ENCODE measurements at places on chromosomes 4 and X. TPM values are rescaled to one million over a fixed set of nuclear protein-coding genes. Genes with fewer than 3 reads are reported as not detected.
A peak's percentile ranks its signal among the peaks of the same experiment; 100 is the strongest.

The LAMP2 gene
- 44.3 TPM for total RNA-seq

The ATP2B3 gene
- total RNA-seq: not detected

- DNase-seq: no peak
- H3K27ac ChIP-seq: no peak overlapping the region
- H3K27me3 ChIP-seq: no peaks in the 10 kb centered on the region
- no peaks in the 10 kb centered on the region for H3K4me1 ChIP-seq
Measured at GRCh38 chr4:2343476-2343875, 75.0 kb downstream of the ZFYVE28 start.

GRCh38 chr4:153927451-153927850, 138.6 kb upstream of the SFRP2 start:
- H3K27me3 ChIP-seq: peaks cover 9% of the 10 kb centered on the region
- no peaks in the 10 kb centered on the region for H3K36me3 ChIP-seq
- DNase-seq: no peak
- H3K27ac ChIP-seq: no peak overlapping the region
- H3K4me1 ChIP-seq: no peaks in the 10 kb centered on the region

The SLC10A4 gene
- total RNA-seq: not detected

GRCh38 chr4:138949866-138950265, 65.7 kb upstream of the NOCT start:
- no peak overlapping the region for H3K4me3 ChIP-seq
- H3K27ac ChIP-seq: no peak overlapping the region
- no peaks in the 10 kb centered on the region for H3K36me3 ChIP-seq
- no peaks in the 10 kb centered on the region for H3K27me3 ChIP-seq
- no peak for DNase-seq

GRCh38 chr4:145520172-145520571, 38.5 kb downstream of the SMAD1 start:
- H3K27ac ChIP-seq: no peak overlapping the region
- H3K4me1 ChIP-seq: no peaks in the 10 kb centered on the region
- no peaks in the 10 kb centered on the region for H3K36me3 ChIP-seq
- H3K27me3 ChIP-seq: no peaks in the 10 kb centered on the region
- H3K4me3 ChIP-seq: no peak overlapping the region
- DNase-seq: no peak

DNA sequence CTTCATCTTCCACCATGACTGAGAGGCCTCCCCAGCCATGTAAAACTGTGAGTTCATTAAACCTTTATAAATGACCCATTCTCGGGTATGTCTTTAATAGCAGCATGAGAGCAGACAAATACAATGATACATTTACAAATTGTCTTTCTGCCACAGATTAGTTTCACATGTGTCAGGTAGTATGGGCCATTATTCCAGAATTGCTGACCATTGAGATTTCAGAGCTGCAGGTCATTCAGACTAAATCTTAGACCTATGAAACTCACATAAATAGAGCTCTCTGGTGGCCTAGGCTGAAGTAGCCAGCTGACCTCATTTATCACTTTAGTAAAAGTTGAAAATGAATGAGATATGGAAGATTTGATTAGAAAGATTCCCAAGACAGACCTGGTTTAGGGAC, 105.8 kb downstream of the FIP1L1 start:
- no peaks in the 10 kb centered on the region for H3K36me3 ChIP-seq
- H3K4me1 ChIP-seq: no peaks in the 10 kb centered on the region
- no peak overlapping the region for H3K4me3 ChIP-seq
- H3K27ac ChIP-seq: no peak overlapping the region

GRCh38 chr4:4541040-4541631, 712 bp downstream of the STX18 start:
- peak; percentile 80 for DNase-seq
- H3K36me3 ChIP-seq: peaks cover 2% of the 10 kb centered on the region
- peak overlapping the region; percentile 93 for H3K4me3 ChIP-seq
- H3K4me1 ChIP-seq: peaks cover 35% of the 10 kb centered on the region
- peak overlapping the region; percentile 93 for H3K27ac ChIP-seq

GRCh38 chr4:79874197-79874596, 198.8 kb downstream of the ANTXR2 start:
- H3K27me3 ChIP-seq: peaks cover 4% of the 10 kb centered on the region
- no peak for DNase-seq
- H3K36me3 ChIP-seq: no peaks in the 10 kb centered on the region
- H3K4me3 ChIP-seq: no peak overlapping the region
- H3K4me1 ChIP-seq: no peaks in the 10 kb centered on the region

The TRMT44 gene
- total RNA-seq: 35.7 TPM

DNA sequence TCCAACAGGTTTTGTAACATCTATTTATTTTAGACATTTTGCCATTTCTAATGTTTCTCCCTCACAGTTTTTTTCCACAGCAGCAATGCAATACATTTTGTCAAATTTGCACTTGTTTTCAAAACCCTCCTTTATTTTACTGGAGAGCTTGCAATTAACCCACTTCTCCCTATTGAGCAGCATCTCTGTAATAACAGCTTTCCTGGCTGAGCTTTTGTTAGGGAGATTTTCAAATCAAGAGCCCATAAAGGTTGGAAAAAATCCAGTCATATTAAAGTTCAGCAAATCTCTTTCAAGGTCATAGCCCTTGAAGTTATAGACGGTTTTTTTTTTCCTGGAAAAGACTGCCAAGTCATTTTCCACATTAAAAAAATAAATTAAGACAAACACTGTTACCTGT, 450.6 kb upstream of the TENM3 start:
- H3K36me3 ChIP-seq: no peaks in the 10 kb centered on the region
- H3K27ac ChIP-seq: no peak overlapping the region
- no peak overlapping the region for H3K4me3 ChIP-seq
- no peaks in the 10 kb centered on the region for H3K27me3 ChIP-seq

DNA sequence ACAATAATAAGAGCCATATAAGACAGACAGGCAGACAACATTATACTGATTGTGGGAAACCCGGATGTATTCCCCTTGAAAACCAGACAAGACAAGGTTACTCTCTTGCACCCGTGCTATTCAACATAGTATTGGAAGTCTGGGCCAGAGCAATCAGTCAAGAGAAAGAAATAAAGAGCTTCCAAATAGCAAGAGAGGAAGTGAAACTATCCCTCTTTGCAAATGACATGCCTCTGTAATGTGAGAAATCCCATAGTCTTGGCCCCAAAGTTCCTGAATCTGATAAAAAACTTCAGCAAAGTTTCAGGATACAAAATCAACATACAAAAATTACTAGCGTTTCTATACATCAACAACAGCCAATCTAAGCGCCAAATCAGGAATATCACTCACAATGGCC, 102.1 kb downstream of the DCAF12L2 start:
- H3K4me3 ChIP-seq: no peak overlapping the region
- no peaks in the 10 kb centered on the region for H3K36me3 ChIP-seq
- no peak for DNase-seq
- H3K27ac ChIP-seq: no peak overlapping the region
- no peaks in the 10 kb centered on the region for H3K27me3 ChIP-seq
- H3K4me1 ChIP-seq: no peaks in the 10 kb centered on the region

- H3K4me1 ChIP-seq: peaks cover 18% of the 10 kb centered on the region
- peak within 1 kb of the TSS; percentile 94 for H3K4me3 ChIP-seq
- H3K27ac ChIP-seq: peak within 1 kb of the TSS; percentile 91
- peaks cover 5% of the 10 kb centered on the region for H3K36me3 ChIP-seq
- peaks cover 72% of the 10 kb centered on the region for H3K27me3 ChIP-seq
Measured at GRCh38 chr4:127782275-127783025, at the start of gene HSPA4L. Gene HSPA4L, plus strand, starts transcription at chr4:127782322. Its CDS starts 229 bp downstream, at chr4:127782551.

- peaks cover 10% of the 10 kb centered on the region for H3K4me1 ChIP-seq
- H3K27me3 ChIP-seq: peaks cover 52% of the 10 kb centered on the region
- H3K27ac ChIP-seq: no peak within 1 kb of the TSS
- no peak for DNase-seq
Measured at GRCh38 chr4:82561786-82562563, at the start of gene TMEM150C. Gene TMEM150C, minus strand, starts transcription at chr4:82561988. Its CDS starts 57,331 bp downstream, at chr4:82504657.

DNA sequence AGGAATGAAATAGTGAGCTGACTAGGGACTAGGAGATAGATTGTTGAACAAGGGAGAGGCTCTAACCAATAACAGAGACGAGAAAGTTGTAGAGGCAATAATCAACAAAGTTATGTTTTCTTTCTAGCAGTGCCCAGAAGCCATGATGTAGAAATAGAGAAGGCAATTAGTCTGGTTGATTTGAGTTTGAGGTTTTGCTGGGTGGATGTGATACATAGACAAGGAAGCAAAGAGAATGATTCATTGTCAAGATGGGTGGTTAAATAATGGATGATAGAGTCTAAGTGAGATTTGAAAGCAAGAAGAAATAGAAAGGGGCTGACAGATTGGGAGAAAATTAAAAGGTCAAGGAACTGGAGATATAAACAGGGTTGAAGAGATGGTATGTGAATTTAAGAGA, 11.2 kb downstream of the RBM41 start:
- H3K27me3 ChIP-seq: no peaks in the 10 kb centered on the region
- H3K4me1 ChIP-seq: peaks cover 11% of the 10 kb centered on the region
- no peak overlapping the region for H3K4me3 ChIP-seq
- DNase-seq: no peak

The ACOT9 gene
- 53.3 TPM for total RNA-seq

DNA sequence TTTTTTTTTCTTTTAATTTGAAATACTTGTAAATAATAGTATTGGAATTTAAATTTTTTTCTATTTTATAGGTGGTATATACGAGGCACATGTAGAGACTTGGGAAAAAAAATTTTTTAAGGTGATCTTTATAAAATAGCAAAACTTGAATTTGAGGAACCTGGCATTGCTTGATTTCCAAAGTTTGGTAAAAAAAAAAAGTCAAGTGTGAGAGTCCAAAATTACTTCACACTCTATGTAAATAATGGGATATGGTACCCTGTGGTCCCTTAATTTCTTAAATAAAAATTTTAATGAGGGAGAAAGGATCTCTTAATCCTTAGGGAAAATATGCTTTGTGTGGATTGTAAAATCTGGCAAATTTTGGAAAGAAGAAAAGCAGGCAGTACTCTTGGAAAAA, 19.0 kb downstream of the SPRY1 start:
- H3K4me3 ChIP-seq: no peak overlapping the region
- H3K27ac ChIP-seq: peak overlapping the region; percentile 99
- no peaks in the 10 kb centered on the region for H3K27me3 ChIP-seq

The DUSP21 gene
- total RNA-seq: not detected

The SLC49A3 gene
- total RNA-seq: 0.72 TPM

The AP1AR gene
- total RNA-seq: 27.0 TPM

- no peaks in the 10 kb centered on the region for H3K27me3 ChIP-seq
- peaks cover 15% of the 10 kb centered on the region for H3K4me1 ChIP-seq
- peak; percentile 83 for DNase-seq
- no peak overlapping the region for H3K4me3 ChIP-seq
- H3K36me3 ChIP-seq: peaks cover 14% of the 10 kb centered on the region
Measured at GRCh38 chr4:6134612-6135220, 65.6 kb downstream of the JAKMIP1 start.

The KANTR gene
- 10.0 TPM for total RNA-seq

The TASL gene
- total RNA-seq: 5.1 TPM

DNA sequence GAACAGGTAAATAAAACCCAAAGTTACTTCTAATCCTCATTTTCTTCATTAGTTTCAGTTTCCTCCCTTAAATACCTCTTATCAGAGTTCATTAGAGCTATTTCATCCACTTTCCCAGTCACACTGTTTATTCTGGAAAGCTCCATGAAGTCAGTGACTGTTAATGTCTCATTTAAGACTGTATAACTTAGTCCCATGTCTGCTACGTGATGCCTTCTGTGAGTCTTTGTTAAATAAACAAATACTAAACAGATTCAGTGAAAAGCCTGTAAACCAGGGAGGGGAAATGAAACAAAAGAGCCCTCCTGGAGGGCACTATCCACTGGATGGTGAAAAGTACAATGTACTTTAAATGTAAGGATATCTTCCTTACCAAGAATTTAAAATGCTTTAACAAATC, 24.7 kb downstream of the ACE2 start:
- no peaks in the 10 kb centered on the region for H3K4me1 ChIP-seq
- H3K4me3 ChIP-seq: no peak overlapping the region
- no peak overlapping the region for H3K27ac ChIP-seq
- DNase-seq: no peak
- H3K27me3 ChIP-seq: peaks cover 3% of the 10 kb centered on the region

The MAGEA3 gene
- total RNA-seq: not detected

GRCh38 chrX:42755815-42756214, 22.1 kb downstream of the PPP1R2C start:
- no peak overlapping the region for H3K27ac ChIP-seq
- H3K36me3 ChIP-seq: no peaks in the 10 kb centered on the region
- H3K4me3 ChIP-seq: no peak overlapping the region
- no peak for DNase-seq

DNA sequence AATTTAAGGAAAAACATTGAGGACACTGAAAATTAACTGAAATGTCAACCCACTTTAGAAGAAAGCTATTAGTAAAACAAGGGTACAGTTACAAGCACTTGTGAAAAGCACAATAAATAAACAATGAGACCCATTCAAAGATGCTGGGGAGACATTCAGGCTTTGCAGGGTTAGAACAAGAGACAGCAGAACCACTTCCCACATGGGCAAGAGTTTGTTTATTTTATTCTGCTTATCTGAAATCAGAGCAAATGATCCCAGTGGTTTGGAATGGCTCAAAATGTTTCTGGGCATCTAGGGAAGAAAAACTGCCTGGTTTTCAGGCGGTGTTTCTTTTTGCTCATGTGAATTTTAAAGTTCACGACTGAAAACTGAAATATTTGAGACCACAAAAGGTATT, 42.4 kb downstream of the PPP3CA start:
- H3K27ac ChIP-seq: no peak overlapping the region
- peaks cover 12% of the 10 kb centered on the region for H3K4me1 ChIP-seq
- no peak overlapping the region for H3K4me3 ChIP-seq

- H3K36me3 ChIP-seq: no peaks in the 10 kb centered on the region
- DNase-seq: no peak
- no peak overlapping the region for H3K4me3 ChIP-seq
- H3K4me1 ChIP-seq: peaks cover 7% of the 10 kb centered on the region
- peaks cover 39% of the 10 kb centered on the region for H3K27me3 ChIP-seq
Measured at GRCh38 chr4:71194454-71194853, 144.4 kb upstream of the SLC4A4 start.

- no peak overlapping the region for H3K4me3 ChIP-seq
- H3K36me3 ChIP-seq: no peaks in the 10 kb centered on the region
- H3K27ac ChIP-seq: no peak overlapping the region
- H3K27me3 ChIP-seq: peaks cover under 1% of the 10 kb centered on the region
Measured at GRCh38 chr4:99665983-99666382, 8.4 kb upstream of the C4orf54 start.

The F8A2 gene
- total RNA-seq: not detected

DNA sequence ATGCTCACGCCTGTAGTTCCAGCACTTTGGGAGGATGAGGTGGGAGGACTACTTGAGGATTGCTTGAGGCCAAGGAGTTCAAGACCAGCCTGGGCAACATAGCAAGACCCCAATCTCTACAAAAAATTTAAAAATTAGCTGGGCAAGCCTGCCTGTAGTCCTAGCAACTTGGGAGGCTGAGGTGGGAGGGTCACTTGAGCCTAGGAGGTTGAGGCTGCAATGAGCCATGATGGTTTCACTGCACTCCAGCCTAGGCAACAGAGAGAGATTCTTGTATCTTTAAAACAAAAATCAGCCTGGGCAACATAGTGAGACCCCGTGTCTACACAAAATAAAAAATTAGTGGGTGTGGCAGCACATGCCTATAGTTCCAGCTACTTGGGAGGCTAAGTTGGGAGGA, 1.9 kb downstream of the ZNF41 start:
- H3K27me3 ChIP-seq: no peaks in the 10 kb centered on the region
- H3K36me3 ChIP-seq: peaks cover 14% of the 10 kb centered on the region
- H3K4me3 ChIP-seq: peak overlapping the region; percentile 97
- peaks cover 17% of the 10 kb centered on the region for H3K4me1 ChIP-seq
- H3K27ac ChIP-seq: no peak overlapping the region
- DNase-seq: no peak

Measured in activated CD4-positive, alpha-beta T cell treated with anti-CD3 and anti-CD28 coated beads, Interleukin-2, amount 10 ng/mL, durations not matched to agents 24 days and 14 days (primary cell).